ENCODE measurements at places on chromosomes 1 and 21.

GRCh38 chr21:44006656-44007055 is 5.5 kb upstream of the TRAPPC10 start:
- no peak for DNase-seq

GRCh38 chr1:12622506-12622905 is 4.5 kb upstream of the DHRS3 start:
- DNase-seq = no peak

DNA sequence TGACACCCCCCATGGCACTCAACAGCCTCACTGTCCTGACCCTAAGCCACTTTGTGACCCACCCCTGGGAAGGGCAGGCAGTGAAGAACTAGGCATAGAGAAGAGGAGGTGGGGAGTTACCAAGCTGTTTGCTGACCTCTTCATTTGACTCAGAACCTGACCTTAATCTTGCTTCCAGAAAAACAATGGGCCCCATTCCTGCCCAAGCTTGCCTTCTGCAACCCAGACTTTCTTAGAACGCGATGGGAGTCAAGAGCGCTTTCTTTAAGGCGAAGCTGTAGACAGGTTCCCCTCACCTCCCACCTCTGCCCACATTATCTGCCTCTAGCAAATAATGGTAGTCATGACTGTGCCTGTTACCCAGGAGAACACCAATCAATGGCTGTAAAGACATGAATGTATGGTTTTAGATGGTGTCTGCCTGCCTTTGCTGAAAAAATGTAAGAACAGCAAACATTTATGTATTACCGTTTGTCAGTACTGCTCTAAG is 8.2 kb upstream of the CBR3 start:
- DNase-seq = no peak

GRCh38 chr1:116409751-116410191 is 36.7 kb downstream of the ATP1A1 start:
- no peak for DNase-seq

DNA sequence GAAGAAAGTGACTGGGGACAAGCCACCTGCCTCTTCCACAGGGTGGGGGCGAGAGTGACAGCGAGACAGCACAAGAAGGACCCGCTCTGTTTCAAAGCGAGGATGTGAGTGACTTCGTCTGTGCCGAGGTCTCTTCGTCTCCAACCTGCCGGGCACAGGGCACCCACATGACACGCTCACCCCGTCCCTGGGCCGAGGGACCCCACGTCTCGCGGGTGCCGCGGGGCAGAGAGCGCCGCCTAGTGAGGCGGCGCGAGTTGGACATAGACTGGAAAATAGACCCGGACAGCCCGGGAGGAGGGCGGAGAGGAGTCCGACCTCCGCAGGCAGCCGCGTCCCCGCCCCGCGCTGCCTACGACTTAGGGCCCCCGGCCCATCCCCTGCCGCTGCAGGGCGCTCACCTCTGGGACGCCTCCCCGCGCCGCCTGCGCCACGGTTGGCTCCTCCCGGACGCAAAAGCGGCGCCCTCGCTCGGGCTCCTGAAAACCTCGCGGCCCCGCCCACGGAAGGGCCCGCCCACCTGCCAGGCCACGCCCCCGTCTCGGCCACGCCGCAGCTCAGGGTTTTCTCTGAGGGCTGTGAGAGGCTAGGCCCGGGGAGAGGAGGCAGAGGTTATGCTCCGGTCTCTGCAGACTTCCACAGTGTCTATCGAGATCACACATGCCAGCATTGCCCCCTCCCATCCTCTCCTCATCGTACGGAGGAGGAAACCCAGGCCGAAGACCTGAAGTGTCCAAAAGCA is at the start of gene TLR5:
TSS of gene TLR5 (minus strand) at position 454 of the 742 bp plus-strand sequence. CDS start 30,217 bp downstream, outside the sequence.
- DNase-seq = peak; percentile 87

GRCh38 chr21:16388291-16388690 is 658.5 kb downstream of the USP25 start:
- no peak for DNase-seq

DNA sequence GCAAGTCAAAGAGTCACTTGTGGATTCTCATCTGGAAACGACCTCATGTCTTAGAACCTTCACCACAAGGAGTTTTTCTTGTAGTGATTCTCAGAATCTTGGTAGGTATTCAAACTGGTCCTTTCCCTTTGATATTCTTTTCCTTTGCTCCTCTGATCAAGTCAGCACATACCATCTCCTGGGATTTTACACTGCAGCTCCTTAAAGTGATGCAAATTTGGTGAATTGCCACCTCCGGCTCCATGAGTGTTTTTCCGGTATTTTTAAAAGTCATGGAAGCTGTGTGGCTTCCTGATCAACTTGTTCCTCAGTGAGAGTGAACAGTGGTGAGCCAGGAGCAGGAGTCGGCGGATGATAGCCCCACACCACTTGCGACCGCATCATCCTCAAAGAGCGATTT is 182.1 kb upstream of the DAB1 start:
- no peak for DNase-seq

GRCh38 chr1:51019811-51020210 is 49.8 kb downstream of the CDKN2C start:
- no peak for DNase-seq

- no peak for DNase-seq
Measured at GRCh38 chr1:226921504-226921903, 18.6 kb upstream of the COQ8A start.

All from activated CD4-positive, alpha-beta T cell treated with anti-CD3 and anti-CD28 coated beads for 4 hours (primary cell).